ENCODE measurements at places on chromosomes 6 and 20.

DNA sequence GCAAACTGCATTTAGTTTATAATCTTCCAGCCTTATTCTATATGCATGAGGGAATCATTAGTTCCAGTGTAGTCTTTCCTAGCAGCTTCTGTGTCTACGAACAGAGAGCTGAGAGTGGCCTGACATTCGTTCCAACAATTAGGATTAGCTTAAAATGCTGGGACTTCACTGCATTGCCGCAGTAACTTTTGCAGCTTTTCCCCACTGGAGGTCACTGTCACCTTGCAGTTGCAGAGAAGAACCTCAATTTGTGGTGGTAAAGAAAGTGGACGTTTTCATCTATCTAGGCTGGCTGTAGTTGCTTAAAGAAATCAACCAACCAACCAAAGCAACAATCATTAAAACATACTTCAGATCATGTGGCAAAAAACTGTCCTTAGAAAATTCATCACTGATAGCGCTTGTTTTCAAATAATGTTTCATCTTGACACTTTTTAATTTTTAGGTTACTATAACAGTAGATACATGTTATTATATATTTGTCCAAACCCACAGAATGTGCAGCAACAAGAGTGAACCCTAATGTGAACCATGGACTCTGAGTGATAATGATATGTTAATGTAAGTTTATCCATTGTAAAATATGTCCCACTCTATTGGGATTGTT lies 12.2 kb downstream of the MYLK4 start:
- DNase-seq = no peak

GRCh38 chr20:11117808-11118528 lies 444.2 kb upstream of the JAG1 start:
- no peak for DNase-seq

- no peak for DNase-seq
Measured at GRCh38 chr20:51258582-51259165, 235.8 kb upstream of the KCNG1 start.

DNA sequence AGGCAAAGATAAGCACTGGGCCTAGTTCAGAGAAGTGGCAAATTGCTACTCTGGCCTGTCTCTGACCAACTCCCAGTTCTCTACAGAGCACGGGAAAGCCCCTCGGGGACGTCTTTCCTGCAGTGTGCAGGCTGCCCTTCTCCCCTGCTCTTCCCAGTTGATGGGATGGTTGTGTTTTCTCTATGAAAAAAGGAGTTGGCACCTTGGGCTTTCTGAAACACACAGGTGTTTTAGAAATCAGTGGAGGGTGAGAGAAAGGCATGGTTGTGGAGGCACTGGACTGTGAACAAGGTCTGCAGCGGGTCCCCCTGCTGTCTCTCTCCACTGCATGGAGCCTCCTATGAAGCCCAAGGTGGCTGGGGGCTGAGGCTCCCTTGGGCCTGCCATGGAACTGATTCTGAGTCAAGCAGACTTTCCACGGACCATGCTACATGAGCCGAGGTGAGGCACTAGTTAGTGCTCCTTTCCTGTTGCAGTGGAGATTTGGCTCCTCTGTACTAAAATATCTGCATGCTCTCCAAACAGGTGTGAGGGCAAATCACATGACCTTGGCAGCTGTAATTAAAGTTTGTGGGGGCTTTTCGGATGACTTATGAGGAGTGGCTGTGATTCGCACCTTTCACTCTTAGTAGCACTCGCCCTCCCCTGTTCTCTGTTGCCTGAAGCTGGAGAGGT lies 16.3 kb downstream of the GTSF1L start:
- DNase-seq = no peak

- no peak for DNase-seq
Measured at GRCh38 chr6:163349696-163350095, 64.8 kb upstream of the QKI start.

Measured in activated naive CD8-positive, alpha-beta T cell treated with anti-CD3 and anti-CD28 coated beads, Interleukin-2, amount 10 ng/mL, durations not matched to agents 7 days and 5 days (primary cell).